CD4-positive, alpha-beta T cell treated with Interleukin-21 for 1 hour (primary cell): ENCODE measurements at places on chromosomes 5 and 9.

- DNase-seq = no peak
These were observed 78.0 kb downstream of the WNK2 start for GRCh38 chr9:93261735-93262523.

- no peak for DNase-seq
These were observed 107.6 kb downstream of the ADCY2 start for GRCh38 chr5:7503564-7503963.

DNA sequence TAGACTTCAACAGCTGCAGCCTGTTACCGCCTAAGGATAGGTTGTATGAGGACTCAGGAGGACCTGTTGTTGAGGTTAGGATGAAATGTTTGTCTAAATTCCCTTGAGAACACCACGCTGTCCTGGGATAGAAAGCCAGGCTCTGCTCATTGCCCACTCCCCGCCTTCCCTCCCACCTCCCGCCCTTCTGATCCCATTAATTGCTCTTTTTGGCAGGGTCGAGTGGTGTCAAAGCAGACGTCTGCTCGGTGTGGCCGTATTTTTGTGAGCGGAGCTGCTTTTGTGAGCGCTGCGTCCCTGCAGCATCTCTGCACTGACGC is 62.3 kb downstream of the SPATA31C2 start:
- DNase-seq = no peak

GRCh38 chr5:545641-546375 is 21.6 kb upstream of the SLC9A3 start:
- no peak for DNase-seq

GRCh38 chr5:134177369-134178095 is 782 bp upstream of the SKP1 start:
- no peak for DNase-seq

- DNase-seq = no peak
These were observed 183.6 kb upstream of the TNC start for GRCh38 chr9:115301581-115301980.

GRCh38 chr5:73515232-73515631 is 17.0 kb downstream of the BTF3 start:
- DNase-seq = no peak

DNA sequence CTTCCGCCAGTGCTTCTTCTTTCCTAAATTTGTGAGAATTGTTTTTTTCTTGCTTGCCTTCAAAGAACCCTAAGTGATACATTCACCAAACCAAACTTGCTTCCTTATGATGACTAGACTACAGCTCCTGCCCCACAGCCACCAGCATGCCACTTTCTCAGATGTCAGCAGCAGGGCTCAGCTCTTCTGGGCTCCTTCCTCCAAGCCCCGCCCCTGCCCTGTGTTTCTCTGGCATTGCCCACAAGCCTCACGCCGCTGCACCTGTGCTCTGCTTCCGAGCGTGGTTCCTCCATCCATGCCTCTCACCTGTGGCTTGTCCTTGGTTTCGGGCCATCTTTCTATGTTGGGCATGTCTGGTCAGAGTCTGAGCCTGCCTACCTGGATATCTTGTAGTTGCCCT is 10.6 kb downstream of the UNC5A start:
- no peak for DNase-seq

GRCh38 chr9:90393365-90394152 is 249.1 kb downstream of the DIRAS2 start:
- no peak for DNase-seq

DNA sequence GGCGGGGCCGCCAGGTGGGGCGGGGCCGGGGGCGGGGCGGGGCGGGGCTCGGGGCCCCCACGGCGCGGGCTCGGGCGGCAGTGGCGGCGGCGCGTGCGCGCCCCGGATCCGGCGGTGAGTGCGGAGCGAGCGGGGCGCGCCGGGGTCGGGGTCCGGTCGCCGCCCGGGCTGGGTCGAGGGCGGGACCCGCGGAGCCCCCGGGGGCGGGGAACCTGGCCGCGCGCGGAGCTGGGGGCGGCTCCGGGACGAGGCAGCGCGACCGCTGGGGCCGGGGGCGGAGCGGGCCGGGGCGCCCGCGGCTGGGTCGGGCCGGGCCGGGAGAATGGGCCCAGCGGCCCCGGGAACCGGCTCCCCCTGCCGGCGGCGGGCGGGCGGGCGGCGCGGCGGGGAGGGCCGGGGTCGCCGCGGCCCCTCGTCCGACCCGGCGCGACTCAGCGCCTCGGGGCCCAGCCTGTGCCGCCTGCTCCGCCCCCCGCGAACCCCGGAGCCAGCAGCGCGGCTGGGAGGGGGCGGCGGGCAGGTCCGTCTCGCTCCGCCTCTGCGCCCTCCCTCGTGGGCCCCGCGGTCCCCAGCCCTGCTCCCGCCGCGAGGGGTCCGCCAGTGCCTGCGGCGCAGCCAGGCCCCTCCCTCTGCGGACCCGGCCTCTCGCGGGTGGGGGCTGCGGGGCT is 3.1 kb downstream of the EGFL7 start:
- peak; percentile 22 for DNase-seq

- DNase-seq = no peak
These were observed 46.1 kb downstream of the S1PR3 start for GRCh38 chr9:89037346-89037745.

- DNase-seq = no peak
These were observed 34.4 kb downstream of the HMCN2 start for GRCh38 chr9:130299785-130300615.

GRCh38 chr9:127036437-127036836 is 86.0 kb downstream of the ANGPTL2 start:
- no peak for DNase-seq
